ENCODE measurements at places on chromosomes 4 and X.
A peak's percentile ranks its signal among the peaks of the same experiment; 100 is the strongest.

- no peak for DNase-seq
- H3K27me3 ChIP-seq: no peaks in the 10 kb centered on the region
- H3K4me3 ChIP-seq: no peak overlapping the region
- H3K36me3 ChIP-seq: no peaks in the 10 kb centered on the region
- H3K27ac ChIP-seq: no peak overlapping the region
- peaks cover 2% of the 10 kb centered on the region for H3K4me1 ChIP-seq
These were observed 111.2 kb upstream of the GRXCR1 start for GRCh38 chr4:42781315-42781714.

- no peaks in the 10 kb centered on the region for H3K4me1 ChIP-seq
- no peak for DNase-seq
- H3K27ac ChIP-seq: no peak overlapping the region
- no peaks in the 10 kb centered on the region for H3K36me3 ChIP-seq
These were observed 54.6 kb upstream of the GPR78 start for GRCh38 chr4:8525383-8526120.

- H3K4me1 ChIP-seq: no peaks in the 10 kb centered on the region
- no peak overlapping the region for H3K27ac ChIP-seq
- no peak overlapping the region for H3K4me3 ChIP-seq
- H3K27me3 ChIP-seq: peaks cover 19% of the 10 kb centered on the region
- no peaks in the 10 kb centered on the region for H3K36me3 ChIP-seq
These were observed 345.1 kb upstream of the PITX2 start for GRCh38 chr4:110967936-110968335.

- H3K27me3 ChIP-seq: no peaks in the 10 kb centered on the region
- H3K4me1 ChIP-seq: peaks cover 24% of the 10 kb centered on the region
- no peak overlapping the region for H3K4me3 ChIP-seq
These were observed 113.2 kb upstream of the FAM9B start for GRCh38 chrX:9147086-9147485.

DNA sequence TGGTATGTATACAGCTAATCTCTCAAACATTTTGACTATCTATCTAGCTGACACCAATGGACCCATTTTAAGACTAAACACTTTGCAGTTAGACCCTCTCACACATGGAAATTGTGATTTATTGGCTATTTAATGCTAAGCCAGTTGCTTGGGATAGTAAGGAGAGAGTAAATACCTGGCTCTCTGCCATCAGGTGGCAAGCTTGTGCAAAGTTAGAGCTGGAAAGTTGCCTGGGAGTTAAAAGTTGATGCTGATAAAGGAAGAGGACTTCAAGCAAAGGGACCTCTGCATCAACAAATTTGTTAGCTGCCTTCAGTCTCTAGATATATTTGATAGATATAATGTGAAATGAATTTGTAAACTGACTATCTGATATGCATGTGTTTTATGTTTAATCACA lies 61.1 kb downstream of the PACRGL start:
- no peaks in the 10 kb centered on the region for H3K4me1 ChIP-seq
- H3K36me3 ChIP-seq: no peaks in the 10 kb centered on the region
- no peak for DNase-seq
- H3K27me3 ChIP-seq: no peaks in the 10 kb centered on the region
- H3K27ac ChIP-seq: no peak overlapping the region

DNA sequence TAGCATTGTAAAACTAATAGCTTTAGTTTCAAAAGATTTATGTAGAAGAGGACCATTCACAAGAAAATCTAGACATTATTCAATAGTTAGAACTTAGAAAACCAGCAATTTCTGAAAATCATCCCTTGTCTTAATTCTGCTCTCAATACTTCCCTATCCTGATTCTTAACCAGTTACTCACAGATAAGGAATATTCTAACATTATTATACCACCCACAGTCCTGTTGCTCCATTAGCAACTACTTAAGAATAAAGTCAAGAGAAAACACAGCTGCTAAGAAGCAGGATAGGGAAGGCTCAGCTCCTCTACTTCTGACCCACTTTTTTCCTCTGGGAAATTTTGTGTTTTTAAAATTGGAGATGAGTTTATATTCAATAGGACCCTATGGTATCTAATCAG lies 47.7 kb downstream of the PHKA1 start:
- DNase-seq: no peak
- H3K4me3 ChIP-seq: no peak overlapping the region
- no peak overlapping the region for H3K27ac ChIP-seq
- no peaks in the 10 kb centered on the region for H3K4me1 ChIP-seq
- no peaks in the 10 kb centered on the region for H3K27me3 ChIP-seq
- no peaks in the 10 kb centered on the region for H3K36me3 ChIP-seq

DNA sequence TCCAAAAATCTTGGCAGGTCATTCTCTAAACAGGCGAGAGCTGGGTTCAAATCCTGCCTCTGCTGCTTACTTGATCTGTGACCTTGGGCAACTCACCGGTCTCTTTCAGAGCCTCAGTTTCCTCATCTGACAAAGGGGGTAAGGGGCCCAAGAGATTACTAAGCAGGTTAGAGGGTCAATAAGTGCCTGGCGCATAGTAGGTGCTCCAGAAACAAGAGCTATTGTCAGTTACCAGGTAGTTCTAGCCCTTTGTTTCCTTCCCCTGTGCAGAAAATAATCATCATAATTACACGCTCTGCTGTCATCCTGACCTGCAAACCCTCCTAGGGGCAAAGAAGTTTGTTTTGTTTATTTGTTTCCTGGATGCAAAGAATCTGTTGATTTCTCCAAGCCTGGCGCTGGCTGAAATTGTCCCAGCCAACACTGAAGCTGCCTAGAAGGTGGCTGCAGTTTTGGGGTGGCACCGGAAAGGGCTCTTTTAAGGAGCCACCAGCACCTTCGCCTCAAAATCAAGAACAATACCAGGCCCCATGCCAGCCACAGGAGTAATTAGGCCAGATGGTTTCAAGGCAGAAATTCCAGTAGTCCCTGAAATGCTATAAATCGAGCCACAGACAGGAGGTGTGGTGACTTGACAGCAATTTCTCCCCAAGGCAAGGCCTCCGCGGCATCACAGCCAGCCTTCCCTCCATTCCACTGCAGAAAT lies 10.2 kb upstream of the KIAA0232 start:
- no peaks in the 10 kb centered on the region for H3K36me3 ChIP-seq
- H3K27ac ChIP-seq: no peak overlapping the region
- no peak for DNase-seq
- peaks cover 3% of the 10 kb centered on the region for H3K27me3 ChIP-seq
- H3K4me3 ChIP-seq: no peak overlapping the region

- H3K36me3 ChIP-seq: no peaks in the 10 kb centered on the region
- H3K27ac ChIP-seq: no peak overlapping the region
- H3K4me3 ChIP-seq: no peak overlapping the region
- peaks cover 64% of the 10 kb centered on the region for H3K4me1 ChIP-seq
- DNase-seq: no peak
These were observed 22.3 kb upstream of the FGFR3 start for GRCh38 chr4:1770791-1771231.

- DNase-seq: no peak
- H3K27me3 ChIP-seq: no peaks in the 10 kb centered on the region
- no peaks in the 10 kb centered on the region for H3K36me3 ChIP-seq
- no peak overlapping the region for H3K27ac ChIP-seq
These were observed 70.1 kb downstream of the CHST7 start for GRCh38 chrX:46643636-46644035.

- no peak overlapping the region for H3K4me3 ChIP-seq
- no peak for DNase-seq
- H3K36me3 ChIP-seq: no peaks in the 10 kb centered on the region
- H3K4me1 ChIP-seq: no peaks in the 10 kb centered on the region
- no peaks in the 10 kb centered on the region for H3K27me3 ChIP-seq
These were observed 193.0 kb downstream of the TRIML1 start for GRCh38 chr4:188332265-188332664.

- H3K36me3 ChIP-seq: no peaks in the 10 kb centered on the region
- no peak overlapping the region for H3K27ac ChIP-seq
- H3K27me3 ChIP-seq: no peaks in the 10 kb centered on the region
- DNase-seq: peak; percentile 10
These were observed 96.2 kb upstream of the APOOL start for GRCh38 chrX:84907324-84907968.

All from neural progenitor cell (in vitro differentiated cells).